ENCODE measurements at places on chromosomes 3 and 15.

- peak; percentile 12 for DNase-seq
These were observed 22.0 kb downstream of the AADAC start for GRCh38 chr3:151835751-151836525.

DNA sequence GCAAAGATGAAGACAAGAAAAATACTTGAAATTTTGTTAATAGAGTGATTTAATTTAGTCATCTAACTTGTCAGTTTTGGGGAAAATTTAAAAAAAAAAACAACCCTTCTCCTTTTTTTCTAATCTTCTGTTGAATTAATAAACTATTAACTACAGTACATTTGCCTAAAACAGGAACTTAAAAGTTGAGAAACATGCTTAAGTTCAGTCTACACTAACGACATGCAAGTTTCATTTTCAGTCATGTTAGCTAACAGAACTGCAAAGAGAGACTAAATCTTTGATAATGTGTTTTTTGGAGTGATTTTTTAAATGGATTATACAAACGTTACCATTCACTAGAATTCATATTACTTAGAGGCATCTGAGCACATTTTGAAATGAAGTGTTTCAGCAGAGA, 71.9 kb upstream of the MBNL1 start:
- DNase-seq, result no peak

DNA sequence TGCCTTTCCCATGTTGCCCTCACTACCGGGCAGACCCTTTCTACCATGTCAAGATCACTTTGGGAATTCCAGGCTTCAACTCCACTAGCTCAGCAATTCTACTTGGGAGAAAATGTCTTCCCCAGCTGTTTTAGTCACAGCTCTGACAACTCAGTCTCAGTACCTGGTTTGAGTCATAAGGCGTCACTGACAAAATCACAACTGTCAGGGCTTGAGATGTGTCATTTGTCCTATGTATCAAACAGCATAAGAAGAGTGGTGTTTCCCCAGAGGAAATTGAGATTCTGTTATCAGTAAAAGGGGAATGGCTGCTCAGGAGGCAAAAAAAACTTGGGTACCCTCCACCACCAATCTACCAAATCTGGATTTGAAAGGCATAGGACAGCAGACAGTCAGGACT, 594.9 kb upstream of the SUCLG2 start:
- DNase-seq, result no peak

- peak; percentile 43 for DNase-seq
These were observed 25.3 kb downstream of the ADGRG7 start for GRCh38 chr3:100634493-100635272.

DNA sequence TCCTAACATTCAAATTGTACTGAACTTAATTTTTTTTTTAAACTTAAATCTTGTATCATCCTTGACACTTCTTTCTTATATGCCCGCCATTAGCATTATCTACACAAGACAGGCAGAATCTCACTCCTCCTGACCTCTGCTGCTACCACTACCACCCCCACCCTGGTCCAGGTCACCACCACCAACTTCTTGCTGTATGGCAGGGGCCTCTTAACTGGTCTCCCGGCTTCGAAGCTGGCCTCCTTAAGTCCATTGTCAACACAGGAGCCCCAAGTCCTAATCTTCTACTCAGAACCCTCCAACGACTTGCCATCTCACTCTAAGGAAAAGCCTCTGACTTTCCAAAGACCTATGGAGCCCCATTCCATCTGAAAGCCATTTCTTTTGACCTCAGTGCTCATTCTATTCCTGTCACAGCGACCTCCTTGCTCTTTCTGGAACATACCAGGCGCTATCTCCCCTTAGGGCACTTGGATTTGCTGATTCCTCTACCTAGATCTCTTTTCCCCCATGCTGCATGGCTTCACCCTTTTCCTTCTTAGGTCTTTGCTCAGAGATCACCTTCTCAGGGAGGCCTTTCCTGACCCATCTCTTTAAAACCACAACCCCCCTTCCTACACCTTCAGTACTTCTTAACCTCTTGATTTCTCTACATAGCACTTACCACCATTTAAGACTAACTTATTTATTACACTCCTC, 2.6 kb downstream of the PRC1 start:
- DNase-seq, result no peak

- no peak for DNase-seq
These were observed 120.1 kb upstream of the NMNAT3 start for GRCh38 chr3:139797724-139798343.

DNA sequence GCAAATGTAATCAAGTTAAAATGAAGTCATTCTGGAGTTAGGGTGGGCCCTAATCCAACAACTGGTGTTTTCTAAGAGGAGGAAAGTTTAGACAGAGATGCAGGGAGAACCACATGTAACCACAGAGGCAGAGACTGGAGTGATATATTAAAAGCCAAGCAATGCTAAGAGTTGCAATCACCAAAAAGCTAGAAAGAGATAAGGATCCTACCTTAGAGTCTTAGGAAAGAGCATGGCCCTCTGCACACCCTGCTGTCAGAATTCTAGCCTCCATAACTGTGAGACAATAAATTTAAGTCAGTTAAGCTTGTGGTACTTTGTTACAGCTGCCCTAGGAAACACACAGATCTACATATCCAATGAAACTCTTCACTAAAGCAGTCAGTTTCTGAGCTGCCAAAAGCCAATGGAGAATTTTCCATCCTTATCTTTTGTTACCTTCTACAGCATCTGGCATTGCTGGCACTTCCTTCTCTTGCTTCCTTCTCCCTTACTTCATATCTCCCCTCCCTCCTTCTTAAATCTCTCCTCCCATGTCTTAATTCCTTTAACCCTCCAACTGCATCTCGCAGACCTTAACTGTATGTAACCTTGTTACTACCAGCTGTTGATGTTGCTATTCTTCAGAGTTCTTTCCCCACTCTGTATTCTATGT, 11.2 kb downstream of the DCBLD2 start:
- no peak for DNase-seq

- DNase-seq, result no peak
These were observed 327.3 kb upstream of the NR2F2 start for GRCh38 chr15:96002890-96003859.

GRCh38 chr3:48493203-48493501, 10.8 kb downstream of the SHISA5 start:
- DNase-seq, result no peak

GRCh38 chr15:73956743-73957135, 30.5 kb downstream of the LOXL1 start:
- peak; percentile 94 for DNase-seq

GRCh38 chr3:85148036-85148435, 189.2 kb downstream of the CADM2 start:
- no peak for DNase-seq

DNA sequence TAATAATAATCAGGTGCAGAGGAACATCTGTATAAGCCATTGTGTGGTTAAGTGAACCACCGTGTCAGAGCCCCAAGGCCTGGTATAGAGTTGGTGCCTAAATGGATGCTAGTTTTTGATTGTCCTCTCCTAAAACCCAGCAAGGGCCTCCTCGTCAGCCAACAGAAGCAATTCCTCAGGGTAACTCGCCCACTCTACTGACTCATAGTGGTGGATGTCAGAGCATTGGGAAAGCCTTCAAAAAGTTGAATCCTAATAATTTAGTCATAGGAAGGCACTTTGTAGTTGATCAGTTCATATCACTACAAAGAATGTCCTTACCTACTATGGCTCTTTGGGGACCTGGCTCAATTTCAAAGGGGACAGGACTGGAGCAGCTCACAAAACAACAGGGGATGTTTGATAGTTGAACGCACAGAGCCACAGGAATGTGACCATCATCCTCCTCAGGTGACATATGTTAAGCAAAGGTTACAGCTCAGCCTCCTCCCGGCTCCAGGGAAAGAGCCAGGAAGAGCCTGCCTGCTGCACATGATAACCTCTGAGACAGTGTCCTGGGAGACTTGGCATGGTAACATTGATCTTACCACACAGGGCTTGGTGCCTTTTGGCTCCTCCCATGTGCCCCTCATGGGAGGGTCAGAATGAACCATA, 338.7 kb downstream of the CLSTN2 start:
- DNase-seq, result no peak

- peak; percentile 32 for DNase-seq
These were observed 41.3 kb downstream of the TXNRD3 start for GRCh38 chr3:126613479-126614188.
